ENCODE measurements at places on chromosomes 2 and 18.
A peak's percentile ranks its signal among the peaks of the same experiment; 100 is the strongest.

DNA sequence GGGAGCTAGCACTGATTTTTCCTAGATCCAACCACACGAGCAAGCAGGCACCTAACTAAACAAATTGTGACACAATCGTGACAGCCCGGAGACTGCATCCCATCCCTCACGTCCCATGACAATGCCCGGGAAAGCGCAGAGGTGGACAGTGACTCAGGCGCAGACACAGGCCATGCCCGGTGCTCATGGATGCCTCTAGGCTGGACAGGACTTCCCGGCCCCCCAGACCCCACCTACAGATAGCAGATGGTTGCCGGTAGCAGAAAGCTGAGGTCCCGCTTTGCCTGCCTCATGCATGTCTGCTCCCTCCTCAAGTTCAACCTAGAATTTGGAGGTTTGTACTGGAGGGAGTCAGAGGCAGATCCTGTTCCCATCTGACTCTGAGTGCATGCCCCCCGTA lies 81.0 kb downstream of the TPO start:
- DNase-seq, result no peak

DNA sequence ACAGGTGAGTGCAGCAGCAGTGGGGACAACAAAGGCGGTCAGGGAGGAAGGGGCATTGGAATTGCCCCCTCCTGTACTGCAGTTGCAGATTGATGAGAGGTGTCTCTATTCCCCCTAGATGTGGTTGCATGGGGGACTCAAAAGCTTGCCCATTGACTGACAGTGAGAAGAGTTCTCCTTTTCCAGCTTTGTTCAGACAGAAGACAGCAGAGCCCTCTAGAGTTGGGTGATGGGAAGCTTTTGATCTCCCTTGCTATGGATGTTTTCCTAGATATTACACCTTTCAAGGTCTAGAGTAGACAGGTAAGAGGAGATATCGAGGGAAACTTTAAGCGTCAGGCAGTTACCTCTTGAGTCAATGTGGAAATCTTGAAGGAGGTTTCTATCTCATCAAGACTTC lies 2.9 kb downstream of the PROKR1 start:
- no peak for DNase-seq

GRCh38 chr18:36638224-36638623 lies 190.6 kb downstream of the TPGS2 start:
- DNase-seq, result no peak

DNA sequence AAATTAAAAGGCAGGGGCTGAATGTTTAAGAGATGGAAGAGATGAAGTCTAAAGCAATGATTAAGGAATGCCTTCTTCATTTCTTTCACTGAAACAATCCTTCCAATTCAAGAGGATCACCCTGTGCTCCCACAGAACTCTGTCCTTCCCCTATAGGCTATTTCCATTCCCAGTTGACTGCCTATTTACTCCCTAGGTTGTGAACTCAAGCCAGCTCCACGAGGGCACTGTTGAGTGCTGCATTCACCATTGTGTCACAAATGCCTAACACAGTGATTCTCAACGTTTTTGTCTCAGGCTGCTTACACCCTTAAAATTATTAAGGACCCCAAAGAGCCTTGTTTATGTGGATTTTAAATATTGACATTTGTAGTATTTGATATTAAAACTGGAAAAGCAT lies 112.4 kb downstream of the AOX1 start:
- no peak for DNase-seq

GRCh38 chr2:207239754-207240494 lies 74.2 kb upstream of the KLF7 start:
- DNase-seq, result no peak

GRCh38 chr2:173898178-173898668 lies 67.0 kb downstream of the SP3 start:
- no peak for DNase-seq

GRCh38 chr2:68692511-68692910 lies 42.1 kb upstream of the ARHGAP25 start:
- no peak for DNase-seq

GRCh38 chr2:89833780-89834117 lies 1142.3 kb downstream of the RPIA start:
- no peak for DNase-seq

DNA sequence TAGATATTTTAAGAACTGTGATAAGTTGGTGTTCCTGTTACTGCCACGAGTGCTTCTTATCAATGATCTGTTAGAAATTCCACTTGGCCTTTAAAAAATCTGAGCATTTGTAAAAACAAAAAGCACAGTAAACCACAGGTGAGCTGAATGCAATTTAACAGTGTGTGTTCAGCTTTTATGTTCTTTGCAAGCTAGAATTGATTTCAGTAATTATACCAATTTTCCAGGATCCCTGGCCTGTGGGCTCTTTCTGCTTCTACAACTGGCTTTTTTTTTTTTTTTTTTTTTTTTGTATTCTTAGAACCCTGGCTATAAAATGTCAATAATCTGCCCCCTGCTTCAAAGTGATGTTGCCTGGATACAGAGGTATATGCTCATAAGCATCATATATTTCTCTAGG lies 548.5 kb upstream of the SLC8A1 start:
- no peak for DNase-seq

DNA sequence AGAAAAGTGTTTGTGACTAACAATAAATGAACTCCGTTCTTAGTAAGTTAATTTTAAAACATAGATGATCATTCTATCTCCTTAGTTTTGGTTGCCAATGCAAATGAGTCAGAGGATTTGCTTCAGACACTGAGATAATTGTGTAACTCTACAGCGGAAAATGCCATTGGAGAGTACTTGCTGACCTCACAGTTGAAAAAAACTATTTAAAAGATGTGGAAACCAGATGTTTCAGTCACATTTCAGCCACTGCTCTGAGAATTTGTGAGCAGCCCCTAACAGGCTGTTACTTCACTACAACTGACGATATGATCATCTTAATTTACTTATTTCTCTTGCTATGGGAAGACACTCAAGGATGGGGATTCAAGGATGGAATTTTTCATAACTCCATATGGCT lies at the start of gene TNFAIP6:
Gene TNFAIP6, plus strand, starts transcription at position 234 of the 400 bp plus-strand sequence. Its CDS starts 75 bp downstream, at position 309.
- DNase-seq, result no peak

DNA sequence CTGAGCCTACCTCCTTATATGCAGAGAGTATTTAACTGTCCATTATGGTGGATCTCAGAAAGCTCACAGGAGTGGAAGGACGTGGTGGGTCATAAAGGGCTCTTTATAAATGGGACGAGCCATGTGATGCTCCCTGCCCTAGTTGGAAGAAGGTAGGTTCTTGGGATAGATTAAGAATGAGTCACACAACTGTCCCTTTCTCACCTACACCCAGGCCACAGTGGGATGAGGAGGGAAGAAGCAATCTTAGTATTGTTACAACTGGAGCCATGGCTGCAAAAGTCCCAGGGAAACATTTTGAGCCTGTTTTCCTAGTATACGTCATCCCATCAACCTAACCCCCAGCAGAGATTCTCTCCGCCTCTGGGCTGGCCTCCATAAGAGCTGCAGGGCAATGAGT lies 229.9 kb downstream of the TTC32 start:
- DNase-seq, result no peak

GRCh38 chr2:201466050-201466675 lies 14.6 kb downstream of the STRADB start:
- DNase-seq, result no peak

DNA sequence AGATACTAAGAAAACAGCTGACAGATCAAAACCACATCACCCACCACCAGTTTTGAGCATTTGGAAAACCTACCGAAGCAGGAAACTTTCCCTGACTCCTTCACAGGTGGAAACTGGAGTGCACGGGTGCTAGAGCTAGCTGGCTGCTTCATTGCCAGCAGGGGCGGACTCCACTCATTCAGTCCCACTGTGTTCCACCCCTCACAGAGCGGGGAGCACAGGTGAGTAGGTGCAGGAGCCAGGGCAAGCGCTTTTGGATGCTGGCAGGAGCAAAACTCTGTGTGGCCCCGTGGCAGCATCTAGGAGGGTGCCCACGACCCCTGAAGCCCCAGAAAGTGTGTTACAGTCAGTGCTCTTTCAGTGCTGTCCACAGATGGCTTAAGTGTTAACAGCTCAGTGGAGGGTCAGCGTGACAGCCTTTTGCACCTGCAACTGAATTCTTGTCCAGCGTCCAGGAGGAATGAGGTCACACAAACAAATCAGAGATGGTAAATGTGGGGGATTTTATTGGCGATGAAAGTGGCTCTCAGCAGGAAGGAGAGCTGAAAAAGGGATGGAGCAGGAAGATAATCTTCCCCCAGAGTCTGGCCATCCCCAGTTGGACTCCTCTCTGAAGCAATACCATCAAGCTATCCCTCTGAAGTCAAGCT lies 71.1 kb downstream of the TMEM163 start:
- DNase-seq, result no peak

DNA sequence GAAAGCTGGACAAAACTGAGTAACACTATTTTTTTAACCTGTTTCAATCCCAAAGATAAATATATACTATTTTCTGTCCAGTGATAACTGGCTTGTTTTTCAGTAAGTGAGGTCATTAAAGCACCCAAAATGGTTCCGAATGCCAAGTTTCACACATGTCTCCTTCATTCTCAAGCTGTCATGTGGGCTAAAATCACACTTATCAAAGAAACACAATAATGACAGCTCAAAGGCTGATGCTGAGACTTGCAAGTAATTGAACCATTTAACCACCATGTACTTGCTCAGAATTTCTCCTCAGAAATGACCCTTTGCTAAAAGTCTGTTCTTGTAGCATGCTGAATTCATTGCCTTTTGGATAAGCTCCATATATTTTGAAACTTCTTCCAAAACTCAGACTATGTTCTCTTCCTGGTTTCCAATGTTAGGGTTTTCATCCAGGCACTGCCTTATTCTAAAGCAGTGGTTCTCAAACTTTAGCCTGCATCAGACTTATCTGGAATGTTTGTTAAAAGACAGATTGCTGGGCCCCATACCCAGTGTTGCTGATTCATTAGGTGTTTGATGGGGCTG lies 149.8 kb downstream of the VWC2L start:
- DNase-seq, result no peak

GRCh38 chr2:233919938-233920337 lies 2.8 kb downstream of the TRPM8 start:
- DNase-seq, result no peak

DNA sequence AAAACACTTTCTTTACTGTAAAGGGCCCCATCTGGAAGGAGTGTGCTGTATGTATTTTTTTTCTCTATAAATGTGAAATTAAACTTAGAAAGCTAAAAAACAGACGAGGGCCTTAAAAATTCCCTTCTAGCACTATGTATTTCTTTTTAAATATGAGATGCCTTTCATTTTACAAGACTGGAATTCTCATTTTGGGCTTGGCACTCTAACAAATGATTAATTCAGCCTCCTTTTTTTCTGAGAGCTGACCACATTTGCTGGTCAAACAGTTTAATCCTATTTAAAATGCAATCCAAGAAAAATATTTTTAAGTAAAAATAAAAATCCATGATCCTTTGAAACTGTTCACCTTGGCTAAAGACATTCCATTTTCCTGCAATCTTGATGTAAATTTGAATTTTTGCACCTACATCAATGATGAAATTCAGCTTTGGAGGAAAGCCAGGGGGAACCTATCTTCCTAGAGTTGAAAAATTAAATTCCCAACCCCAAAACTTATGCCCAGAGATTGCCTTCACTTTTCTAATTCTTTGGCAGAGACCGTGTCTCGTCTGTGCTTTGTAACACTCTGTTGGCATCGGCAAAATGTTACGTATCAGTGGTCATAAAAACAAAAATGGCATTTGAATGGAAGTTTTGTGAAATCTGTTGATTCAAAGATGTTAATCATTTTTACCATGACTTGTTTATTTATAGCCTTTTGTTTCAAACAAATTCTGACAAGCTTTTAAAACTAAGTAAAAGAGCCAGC lies 284.5 kb downstream of the ZNF521 start:
- DNase-seq, result no peak

- no peak for DNase-seq
Observed at GRCh38 chr2:207762146-207762545, 7.6 kb downstream of the FZD5 start.

DNA sequence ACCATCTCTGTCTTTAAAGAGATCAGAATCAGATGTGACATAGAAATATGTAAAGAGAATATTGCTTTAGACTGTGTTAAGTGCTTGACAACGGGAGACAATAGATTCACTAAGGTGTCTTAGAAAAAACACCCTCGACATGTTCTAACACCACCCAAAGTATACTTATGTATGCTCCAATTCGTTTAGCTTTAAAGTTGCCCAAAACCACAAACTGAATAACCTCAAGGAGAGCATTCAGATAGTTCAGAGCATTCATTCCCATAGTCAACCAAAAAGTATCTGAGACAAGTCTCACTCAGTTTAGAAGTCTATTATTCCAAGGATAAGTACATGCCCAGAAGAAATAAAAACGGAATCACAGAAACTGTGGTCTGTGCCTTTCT lies 96.4 kb downstream of the KYNU start:
- DNase-seq, result no peak

GRCh38 chr2:609881-610280 lies 67.3 kb downstream of the TMEM18 start:
- DNase-seq, result no peak

DNA sequence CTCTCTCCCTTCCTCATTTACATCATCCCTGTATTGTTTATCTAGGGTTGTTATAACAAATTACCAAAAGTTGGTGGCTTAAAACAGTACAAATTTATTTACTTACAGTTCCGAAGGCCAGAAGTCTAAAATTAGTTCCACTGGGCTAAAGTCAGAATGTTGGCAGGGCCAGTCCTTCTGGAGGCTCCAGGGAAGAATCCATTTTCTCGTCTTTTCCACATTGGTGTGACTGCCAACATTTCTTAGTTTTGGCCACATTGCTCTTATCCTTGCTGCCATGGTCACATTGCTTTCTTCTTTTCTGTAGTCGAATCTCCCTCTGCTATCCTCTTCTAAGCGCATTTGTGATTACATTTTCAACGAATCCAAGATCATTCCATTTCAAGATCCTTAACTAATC lies 34.7 kb downstream of the ICOS start:
- DNase-seq, result no peak

- peak; percentile 25 for DNase-seq
Observed at GRCh38 chr2:37523814-37524362, 147.6 kb downstream of the CDC42EP3 start.

GRCh38 chr2:134253117-134253704 lies 661 bp upstream of the MGAT5 start:
- no peak for DNase-seq

DNA sequence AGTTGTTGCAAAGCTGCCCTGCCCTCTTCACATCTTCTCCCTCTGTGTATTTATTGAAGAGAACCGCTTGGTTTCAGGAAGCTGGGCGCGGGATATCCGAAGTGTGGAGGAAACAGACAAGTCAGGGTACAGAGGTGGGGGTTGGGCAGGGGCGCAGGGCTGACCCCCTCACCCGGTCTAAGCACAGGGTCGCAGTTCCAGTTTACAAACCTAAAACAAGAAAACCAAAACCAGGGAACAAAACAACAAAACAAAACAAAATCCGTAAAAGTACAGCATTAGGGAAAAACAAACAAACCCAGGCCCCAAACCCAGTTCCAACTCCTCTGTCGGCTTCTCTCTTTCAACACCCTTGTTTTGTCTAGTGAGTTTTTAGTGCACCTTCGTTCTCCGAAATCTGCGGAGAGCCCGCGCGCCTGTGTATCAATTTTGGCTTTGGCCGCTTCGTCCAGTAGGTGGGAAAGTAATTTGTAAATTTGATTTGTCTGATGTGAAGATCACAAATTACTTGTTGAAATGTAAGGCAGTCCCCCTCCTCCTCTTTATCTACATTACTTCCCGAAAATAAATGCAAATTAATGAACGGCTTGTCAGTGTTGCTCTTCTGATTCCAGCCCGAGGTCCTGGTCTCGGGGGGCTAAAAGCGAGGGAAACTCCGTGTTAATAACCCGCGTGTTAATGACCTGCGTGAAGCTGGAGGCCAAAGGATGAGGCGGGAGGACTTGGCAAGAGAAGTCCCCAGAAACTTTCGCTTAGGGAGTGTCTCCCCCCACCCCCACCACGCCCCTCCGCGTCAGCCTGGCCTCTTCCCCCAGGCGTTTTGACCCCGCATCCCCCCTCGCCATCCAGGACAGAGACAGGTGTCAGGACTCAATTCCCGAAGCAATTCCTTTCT lies 6.9 kb downstream of the OTX1 start:
- DNase-seq, result no peak
